Amniotic stem cell (primary cell): ENCODE measurements at places on chromosomes 11 and 22.

DNA sequence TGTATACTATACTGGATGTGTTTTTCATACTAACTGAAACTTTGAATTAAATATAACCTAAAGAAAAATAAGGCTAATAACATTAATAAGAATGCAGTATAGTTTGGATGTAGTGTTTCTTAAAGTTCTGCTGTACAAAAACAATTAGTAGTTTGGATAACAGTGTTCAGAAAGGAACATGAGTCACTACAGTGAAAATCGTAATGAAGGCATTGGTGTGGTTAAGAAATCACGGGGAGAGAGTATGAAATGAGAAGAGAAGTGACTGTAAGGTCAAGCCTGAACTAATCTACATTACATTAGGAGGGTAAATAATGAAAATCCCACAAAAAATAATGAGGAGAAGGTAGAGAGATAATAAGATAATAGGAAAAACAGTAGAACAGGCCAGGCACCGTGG, 726.6 kb upstream of the ARHGAP42 start:
- no peak for DNase-seq

GRCh38 chr11:29024386-29024785, 916.2 kb downstream of the METTL15 start:
- no peak for DNase-seq

GRCh38 chr11:92728628-92729027, 240.8 kb upstream of the MTNR1B start:
- no peak for DNase-seq

- DNase-seq, result no peak
Observed at GRCh38 chr22:23670378-23671295, 20.2 kb upstream of the RGL4 start.

GRCh38 chr11:113286509-113287497, 27.6 kb upstream of the TTC12 start:
- DNase-seq, result no peak

GRCh38 chr11:71250523-71251150, 1.7 kb downstream of the SHANK2 start:
- no peak for DNase-seq

- DNase-seq, result no peak
Observed at GRCh38 chr22:24703101-24703500, 71.4 kb downstream of the PIWIL3 start.

DNA sequence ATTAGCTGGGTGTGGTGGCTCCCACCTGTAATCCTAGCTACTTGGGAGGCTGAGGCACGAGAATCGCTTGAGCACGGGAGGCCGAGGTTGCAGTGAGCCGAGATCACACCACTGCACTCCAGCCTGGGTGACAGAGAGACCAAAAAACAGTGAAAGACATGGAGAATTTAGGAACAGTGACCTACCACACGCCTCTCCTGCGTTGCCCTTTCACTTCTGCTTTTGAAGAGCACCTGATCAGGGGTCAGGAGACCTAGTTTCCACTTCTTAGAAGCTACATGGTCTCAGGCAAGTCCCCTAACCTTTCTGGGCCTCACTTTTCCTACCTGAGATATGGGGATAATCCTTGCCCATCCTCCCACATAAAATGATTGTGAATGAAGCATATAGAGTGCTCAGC, 12.2 kb downstream of the SLC35C1 start:
- no peak for DNase-seq

GRCh38 chr11:849104-849824, 6.6 kb downstream of the TSPAN4 start:
- DNase-seq, result no peak

GRCh38 chr11:9267680-9268079, 2.5 kb upstream of the DENND5A start:
- no peak for DNase-seq

DNA sequence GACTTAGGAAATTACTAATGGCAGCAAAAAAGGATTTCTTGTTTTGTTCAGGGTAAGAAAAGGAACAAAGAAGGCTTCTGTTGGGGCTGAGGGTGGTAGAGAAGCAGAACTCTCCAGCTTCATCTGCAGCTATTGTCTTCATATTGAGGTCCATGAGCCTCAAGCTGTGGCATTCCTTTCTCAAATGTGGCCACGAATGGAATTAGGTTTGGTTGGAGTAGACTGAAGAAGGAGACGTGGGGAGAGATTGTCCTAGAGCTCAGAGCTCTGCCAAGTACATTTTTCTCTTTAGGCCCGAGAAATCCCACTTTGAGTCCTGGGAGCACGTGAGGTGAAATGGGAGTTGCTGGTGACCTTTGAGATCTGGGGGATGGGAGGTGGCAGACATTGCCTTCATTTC, 25.8 kb upstream of the MYOD1 start:
- DNase-seq, result no peak

- DNase-seq, result peak; percentile 85
Observed at GRCh38 chr11:110907629-110908028, 195.4 kb upstream of the ARHGAP20 start.

- peak; percentile 99 for DNase-seq
Observed at GRCh38 chr11:8604078-8604723, 10.2 kb upstream of the STK33 start.

DNA sequence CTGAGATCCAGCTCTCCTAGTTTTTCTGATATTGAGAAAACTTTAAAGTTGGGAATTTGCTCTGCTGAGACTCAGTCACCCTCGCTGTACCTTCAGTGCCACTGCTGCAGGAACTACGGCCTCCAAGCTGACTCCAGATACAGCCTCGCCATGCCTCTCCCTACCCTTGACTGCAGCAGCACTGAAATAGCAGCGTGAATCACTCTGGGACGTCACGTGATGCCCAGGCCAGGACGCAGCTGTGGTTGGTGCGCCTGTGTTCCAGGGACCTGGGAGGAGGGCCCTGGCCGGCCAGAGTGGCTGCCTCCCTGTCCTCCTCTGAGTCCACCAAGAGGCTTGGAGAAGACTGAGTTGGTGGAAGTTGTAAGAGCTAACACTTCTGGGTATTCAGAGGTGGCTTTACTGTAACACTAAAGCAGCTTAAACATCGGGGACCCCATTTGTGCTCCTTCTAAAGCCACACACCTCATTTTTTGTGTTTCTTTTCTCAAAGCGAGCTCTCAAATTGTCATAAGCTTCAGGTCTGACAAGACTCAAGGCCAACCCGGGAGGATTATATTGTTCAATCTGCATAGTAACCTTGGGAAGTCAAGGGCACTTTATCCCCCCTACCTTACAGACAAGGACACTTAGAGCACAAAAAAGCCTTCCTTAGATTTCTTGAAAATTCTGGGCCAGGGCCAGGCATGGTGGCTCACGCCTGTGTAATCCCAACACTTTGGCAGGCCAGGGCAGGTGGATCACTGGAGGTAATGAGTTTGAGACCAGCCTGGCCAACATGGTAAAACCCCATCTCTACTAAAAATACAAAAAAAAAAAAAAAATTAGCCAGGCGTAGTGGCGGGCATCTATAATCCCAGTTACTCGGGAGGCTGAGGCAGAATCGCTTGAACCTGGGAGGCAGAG, 4.2 kb upstream of the STIP1 start:
- DNase-seq, result peak; percentile 89

DNA sequence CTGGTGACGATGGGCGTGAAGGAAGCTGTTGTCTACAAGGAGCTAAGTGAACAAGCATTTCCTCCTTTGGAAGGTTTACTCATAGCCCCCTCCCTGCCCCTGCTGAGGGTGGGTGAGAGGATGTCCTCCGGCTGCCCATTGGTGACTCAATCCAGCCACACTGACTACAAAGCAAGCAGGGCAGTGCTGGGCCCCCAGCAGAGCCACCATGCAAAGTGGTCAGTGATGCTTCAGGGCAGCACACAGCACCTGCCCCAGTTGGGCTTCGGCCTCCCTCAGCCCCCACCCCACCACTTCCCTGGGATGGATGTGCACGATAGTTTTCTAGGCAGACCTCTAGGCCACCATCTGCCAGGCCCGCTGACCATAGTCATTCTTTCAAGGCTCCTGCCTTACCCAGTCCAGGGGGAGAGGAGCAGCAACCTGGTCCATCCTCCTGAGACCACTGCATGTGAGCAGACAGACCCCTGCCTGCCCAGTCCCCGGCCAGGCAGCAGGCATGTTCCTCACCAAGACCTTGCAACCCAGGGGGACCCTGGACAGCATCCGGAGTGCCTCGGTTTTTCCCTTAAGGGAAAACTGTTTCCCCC, 125.1 kb downstream of the BCR start:
- DNase-seq, result peak; percentile 35

DNA sequence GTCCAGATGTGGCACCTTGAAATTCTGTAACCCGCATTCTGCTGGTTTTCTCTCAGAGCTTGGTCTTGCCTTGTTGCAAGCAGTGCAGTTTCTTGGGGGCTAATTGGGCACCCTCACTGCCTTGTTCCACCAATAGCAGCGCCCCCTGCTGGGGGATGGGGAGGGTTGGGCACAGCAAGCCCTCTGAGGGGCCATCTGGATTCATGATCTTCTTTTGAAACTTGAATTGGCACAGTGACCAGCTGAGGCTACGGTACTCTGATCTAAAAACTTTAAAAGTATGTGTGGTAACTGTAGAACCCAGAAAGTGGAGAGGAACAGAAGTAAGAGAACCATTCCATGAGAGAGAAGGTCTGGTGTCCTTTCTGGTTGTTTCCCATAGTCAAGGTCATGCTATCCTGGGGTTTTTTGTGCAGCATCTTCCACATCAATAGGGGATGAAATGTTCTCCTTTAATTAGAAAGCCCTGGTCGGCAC, 64.2 kb downstream of the MED15 start:
- no peak for DNase-seq

DNA sequence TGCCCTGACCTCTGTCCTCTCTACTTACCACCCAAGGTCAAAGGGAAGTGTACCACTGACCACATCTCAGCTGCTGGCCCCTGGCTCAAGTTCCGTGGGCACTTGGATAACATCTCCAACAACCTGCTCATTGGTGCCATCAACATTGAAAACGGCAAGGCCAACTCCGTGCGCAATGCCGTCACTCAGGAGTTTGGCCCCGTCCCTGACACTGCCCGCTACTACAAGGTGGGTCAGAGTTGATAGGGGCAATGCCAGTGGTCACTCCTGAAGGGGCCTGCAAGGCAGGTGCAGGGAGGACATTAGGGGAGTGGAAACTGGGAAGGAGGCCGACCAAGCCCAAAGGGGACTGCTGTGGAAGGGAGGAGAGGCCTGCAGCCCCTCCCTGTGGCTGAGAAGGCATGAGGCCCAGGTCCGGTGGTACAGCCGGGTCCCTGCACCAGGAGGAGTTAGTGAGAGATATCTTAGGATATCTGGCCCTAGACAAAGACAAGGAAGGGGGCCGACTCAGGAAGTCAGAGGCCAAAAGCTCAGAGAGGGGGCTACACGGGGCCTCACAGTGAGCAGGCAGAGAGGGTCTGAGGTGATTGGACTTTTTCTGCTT, 17.9 kb downstream of the POLR3H start:
- DNase-seq, result no peak

GRCh38 chr11:117950993-117951961, 22.1 kb upstream of the TMPRSS13 start:
- no peak for DNase-seq

DNA sequence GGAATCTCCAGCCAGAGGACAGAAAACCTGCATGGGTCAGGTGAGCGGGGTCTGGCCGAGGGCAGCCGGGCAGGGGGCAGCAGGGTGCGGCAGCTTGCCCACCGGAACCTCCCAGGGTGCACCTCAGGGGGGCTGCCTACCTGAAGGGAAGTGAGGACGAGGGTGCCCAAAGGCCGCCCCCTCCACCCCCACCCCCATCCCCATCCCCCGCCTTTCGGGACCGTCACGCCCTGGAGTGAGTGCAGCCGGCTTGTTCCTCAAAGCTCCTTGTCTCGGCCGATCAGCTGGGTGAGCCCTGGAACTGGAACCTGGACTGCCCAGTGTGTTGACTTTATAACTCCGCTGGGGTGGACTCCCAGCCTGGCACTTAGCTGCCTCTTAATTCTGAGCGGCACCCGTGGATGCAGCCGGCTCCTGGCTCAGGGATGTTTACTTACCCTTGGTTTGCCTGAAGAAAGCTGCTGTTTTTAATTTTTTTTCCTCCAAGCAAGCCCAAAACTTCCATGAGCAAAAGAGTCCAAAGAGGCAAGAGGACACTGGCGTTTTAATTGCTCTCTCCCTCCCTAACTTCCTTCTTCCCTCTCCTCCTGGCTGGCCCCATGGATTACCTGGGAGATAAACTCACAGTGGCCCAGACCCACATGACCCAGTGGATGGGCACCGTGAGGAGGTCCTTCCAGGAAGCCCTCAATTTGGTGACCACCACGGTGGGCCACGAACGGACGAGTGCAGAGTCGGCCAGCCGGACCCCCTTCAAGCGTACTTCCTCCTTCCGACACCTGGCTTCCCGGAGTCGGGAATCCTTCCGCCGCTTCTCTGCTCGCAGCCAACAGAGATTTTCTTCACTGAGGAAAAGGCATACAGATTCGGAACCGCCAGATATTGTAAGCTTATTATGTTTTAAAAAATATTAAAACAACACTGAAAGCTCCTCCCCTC, 87.8 kb upstream of the CRYBB3 start:
- DNase-seq, result no peak

- no peak for DNase-seq
Observed at GRCh38 chr22:49567899-49568750, 259.5 kb downstream of the BRD1 start.

DNA sequence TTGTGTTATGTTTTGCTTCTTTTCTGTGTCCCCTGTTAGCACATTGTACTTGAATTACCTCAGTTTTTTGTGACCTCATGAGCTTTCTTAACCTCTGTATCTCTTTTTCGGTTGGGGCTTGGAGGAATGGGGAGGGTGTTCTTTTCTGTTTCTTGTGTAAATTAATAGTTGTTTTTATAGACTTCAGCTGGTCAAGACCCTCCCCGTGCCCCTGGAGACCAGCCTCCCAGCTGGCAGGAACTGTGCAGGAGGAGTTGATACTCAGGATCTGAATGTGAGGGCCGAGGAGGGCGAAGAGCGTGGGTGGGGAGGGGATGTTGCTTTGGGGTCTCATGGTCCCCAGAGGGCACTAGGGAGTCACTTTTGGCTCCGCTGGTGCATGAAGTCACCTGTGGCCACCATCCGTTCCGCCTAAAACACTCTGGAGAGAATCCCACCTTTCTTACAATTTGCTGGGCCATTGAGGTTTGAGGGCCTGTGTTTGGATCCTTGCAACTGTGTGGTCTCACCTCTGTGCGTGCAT, 44.3 kb upstream of the NNMT start:
- no peak for DNase-seq

DNA sequence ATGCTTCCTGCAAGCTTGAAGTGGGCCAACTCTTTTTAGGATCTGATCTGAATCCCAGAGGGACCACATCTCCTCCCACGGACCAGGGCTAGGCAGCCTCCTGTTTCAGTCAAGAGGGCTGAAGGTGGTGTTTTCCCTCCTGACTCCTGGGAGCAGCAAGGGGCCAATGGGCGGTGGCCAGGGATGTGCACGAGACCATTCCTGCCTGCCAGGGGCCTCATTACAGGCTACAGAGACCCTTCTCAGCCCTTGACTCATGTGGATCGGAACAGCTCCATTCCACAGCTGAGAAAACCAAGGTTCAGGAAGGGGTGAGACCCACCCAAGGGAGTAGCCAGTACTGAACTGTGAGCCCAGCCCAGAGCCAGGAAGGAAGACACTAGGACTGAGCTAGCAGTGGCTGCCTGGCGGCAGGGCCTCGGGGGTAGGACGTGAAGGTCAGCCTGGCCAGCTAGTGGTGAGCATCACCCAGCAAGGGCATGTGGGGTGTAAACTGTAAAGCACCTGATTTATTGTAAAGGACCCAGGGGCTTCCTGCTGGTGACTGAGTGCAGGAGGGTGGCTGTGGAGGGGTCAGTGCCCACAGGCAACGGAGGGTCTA, 3.4 kb upstream of the P2RY6 start:
- DNase-seq, result no peak

- no peak for DNase-seq
Observed at GRCh38 chr11:65539744-65540289, 14.9 kb downstream of the SCYL1 start.

- no peak for DNase-seq
Observed at GRCh38 chr11:64556721-64557250, 34.2 kb upstream of the SLC22A12 start.

- DNase-seq, result no peak
Observed at GRCh38 chr11:46492532-46492931, 101.0 kb upstream of the CHRM4 start.
